ENCODE measurements at places on chromosomes 4 and X. TPM values are rescaled to one million over a fixed set of nuclear protein-coding genes. Genes with fewer than 3 reads are reported as not detected.

Gene ATP10D
- total RNA-seq, result 23.1 TPM

Gene AFF2
- total RNA-seq, result 0.22 TPM

Gene ADAM29
- total RNA-seq, result not detected

Gene PCDH7
- total RNA-seq, result 81.9 TPM

Gene AMER1
- 1.2 TPM for total RNA-seq

Gene AMOT
- total RNA-seq, result 3.9 TPM

Gene PRKG2
- 2.4 TPM for total RNA-seq

Gene GPRIN3
- 0.12 TPM for total RNA-seq

Gene CFP
- total RNA-seq, result 0.12 TPM

Gene ZCCHC18
- total RNA-seq, result 2.0 TPM

Gene FRMD7
- total RNA-seq, result not detected

Gene TEC
- total RNA-seq, result 1.3 TPM

Measured in uterine smooth muscle cell (primary cell).